IPS DF 19.7 (cell line): ENCODE measurements at places on chromosomes 13 and 19.

DNA sequence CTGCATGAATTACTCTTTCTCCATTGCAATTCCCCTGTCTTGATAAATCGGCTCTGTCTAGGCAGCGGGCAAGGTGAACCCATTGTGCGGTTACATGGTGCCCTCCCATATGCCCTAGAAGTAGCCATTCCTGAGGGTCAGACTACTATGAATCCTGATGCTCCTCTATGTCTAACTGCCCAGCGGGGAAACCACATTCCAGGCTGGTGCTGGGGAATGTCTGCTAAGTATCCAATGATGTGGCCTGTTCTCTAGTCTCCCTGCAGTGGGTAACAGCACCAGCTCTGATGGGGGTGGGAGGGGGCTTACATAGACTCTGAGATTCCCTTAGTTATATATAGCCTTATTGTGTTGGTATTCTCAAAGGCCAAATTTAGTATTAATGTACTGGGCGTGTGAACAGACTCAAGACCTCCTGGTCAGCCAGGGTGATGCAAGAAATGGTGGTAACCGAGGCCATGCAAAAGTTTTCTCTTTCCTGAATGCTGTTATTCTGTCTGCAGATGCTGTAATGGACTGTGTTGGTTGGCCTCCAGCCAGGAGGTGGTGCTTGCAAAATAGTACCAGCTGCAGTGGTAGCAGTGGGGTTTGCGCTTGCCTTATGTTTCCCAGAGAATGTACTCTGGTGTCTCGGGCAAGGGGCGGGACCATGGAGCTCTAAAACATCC is 564.8 kb upstream of the SLITRK1 start:
- peak; percentile 3 for DNase-seq

DNA sequence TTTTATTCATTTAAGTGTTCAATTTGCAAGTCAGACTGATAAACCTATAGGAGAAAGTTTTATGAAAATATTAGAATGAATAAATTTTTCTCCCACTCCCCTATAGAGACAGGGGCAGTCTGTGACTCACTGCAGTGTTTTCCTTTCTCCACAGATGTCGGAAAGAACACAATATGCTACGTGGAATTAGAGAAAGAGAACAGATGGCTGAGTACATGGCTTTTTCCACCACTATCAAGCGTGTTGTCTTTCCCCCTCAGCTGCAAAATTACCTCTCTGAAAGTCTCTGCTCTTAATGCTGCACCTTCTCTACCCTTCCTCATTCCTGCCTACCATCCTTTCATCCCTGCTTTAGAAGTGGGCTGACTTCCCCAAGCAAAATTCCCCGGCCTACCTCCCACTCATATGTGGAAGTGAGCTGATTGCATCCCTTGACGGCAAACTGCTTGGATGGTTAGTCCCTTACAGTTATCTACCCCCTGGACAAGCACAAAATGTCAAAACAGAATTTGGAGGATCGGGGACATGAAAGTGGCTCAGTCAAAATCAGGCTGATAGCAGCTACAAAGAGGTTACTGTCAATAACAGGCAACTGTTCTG is 30.0 kb downstream of the FLT1 start:
- no peak for DNase-seq

DNA sequence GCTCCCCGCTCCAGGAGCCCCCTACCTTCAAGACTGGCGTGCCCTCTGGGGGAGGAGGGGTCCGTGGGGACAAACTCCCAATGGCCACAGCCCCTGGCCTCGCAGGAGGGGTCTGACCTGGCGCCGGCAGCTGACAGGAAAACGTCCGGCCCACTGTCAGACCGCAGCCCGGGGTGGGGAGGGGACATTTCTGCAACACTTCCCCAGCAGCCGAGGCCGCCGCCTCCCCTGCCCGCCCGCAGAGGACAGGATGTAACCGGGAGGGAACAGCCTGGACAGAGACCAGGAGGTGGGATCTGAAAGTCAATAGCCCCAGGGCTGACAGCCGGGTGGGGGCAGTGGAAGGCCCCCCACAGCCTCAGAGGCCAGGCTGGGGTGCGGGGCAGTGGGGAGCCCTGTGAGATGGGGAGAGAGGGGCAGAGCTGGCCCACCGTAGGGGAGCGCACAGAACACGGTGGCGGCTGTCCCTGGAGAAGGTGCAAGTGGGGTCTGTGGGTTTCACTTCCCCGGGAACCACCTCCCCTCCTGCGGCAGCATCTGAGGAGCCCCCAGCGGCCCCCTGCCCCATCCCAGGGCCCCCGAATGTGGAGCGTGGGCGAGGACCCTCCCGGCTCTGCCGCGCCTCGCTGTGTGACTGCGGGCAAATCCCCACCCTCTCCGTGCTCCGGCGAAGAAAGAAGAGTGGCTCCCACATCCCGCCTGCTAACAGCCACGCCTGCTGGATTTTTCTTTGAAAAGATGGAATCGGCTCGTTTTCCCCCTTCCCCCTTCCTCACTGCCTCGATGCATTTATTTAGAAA is at the start of gene PEAK3:
PEAK3 (minus strand) TSS at position 114 of the 800 bp plus-strand sequence. CDS start 1,244 bp downstream, outside the sequence.
- DNase-seq, result no peak

- no peak for DNase-seq
Measured at GRCh38 chr13:63901630-63902029, 2486.0 kb upstream of the PCDH20 start.

GRCh38 chr19:13152974-13153568 is 2.9 kb downstream of the IER2 start:
- no peak for DNase-seq

- no peak for DNase-seq
Measured at GRCh38 chr13:26255115-26255514, 1.2 kb downstream of the CDK8 start.

GRCh38 chr13:111572956-111573761 is 252.7 kb downstream of the TEX29 start:
- DNase-seq, result no peak

DNA sequence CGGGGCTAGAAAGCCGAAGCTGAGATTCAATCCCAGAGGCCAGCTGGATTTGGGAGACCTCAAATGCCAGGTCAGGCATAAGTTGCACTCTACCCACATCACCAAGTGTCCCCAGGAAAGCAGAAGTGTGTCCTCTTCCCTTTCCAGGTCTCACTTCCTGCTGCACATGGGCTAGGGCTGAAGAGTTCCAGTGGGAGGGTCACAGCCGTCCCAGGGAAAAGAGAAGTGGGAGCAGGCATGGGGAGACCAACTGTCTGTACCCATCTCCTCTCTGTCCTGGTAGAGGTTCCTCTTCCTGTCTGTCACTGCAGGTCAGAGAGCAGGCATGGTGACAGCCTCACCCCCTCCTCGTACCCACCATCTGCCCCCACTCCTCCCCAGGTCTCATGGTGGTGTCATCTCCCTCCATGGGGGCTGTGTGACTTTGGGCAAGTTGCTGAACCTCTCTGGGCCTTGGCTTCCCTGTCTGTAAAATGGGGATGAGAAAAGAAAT is 14.8 kb downstream of the AXL start:
- DNase-seq, result no peak

- no peak for DNase-seq
Measured at GRCh38 chr19:10142701-10143375, 23.1 kb upstream of the EIF3G start.

GRCh38 chr19:12611361-12611699 is 610 bp downstream of the ZNF791 start:
- no peak for DNase-seq

DNA sequence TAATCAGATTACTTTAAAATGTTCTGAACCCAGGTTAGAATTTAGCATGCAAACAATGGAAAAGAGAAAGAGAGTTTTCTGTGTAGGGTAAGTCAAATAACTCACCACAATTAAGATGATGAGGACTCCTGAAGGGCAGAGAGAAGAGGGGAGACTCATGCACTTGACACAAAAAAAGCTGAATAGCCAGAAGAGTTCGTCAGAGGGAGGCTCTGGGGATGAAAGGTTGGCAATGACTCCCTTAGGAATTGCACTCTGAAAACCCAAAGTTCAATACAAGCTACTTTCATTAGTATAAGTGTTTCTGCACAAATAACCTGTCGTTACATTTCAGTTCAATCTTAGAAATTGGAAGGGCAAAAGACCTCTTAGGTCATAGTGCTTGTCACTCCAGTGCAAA is 434.4 kb upstream of the PCDH9 start:
- DNase-seq, result no peak

GRCh38 chr13:27289011-27289665 is 18.5 kb downstream of the RASL11A start:
- DNase-seq, result no peak

GRCh38 chr19:27815985-27816384 is 1397.0 kb downstream of the UQCRFS1 start:
- no peak for DNase-seq

- no peak for DNase-seq
Measured at GRCh38 chr13:47134939-47135489, 238.2 kb upstream of the HTR2A start.

- DNase-seq, result no peak
Measured at GRCh38 chr19:966485-967088, 17.6 kb upstream of the WDR18 start.

GRCh38 chr13:28533441-28534166 is 38.7 kb upstream of the FLT1 start:
- DNase-seq, result no peak

DNA sequence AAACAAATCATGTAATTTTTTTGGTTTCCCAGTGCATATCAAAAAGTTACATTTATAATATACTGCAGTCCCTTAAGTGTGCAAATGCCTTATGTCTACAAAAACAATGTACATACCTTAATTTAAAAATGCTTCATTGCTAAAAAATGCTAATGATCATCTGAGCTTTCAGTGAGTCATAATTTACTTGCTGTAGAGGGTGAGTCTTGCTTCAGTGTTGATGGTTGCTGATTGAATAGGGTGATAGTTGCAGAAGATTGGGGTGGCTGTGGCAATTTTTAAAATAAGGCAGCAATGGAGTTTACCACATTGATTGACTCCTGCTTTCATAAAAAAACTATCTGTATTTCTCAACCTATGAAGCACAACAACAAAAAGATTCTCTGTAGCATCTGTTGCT is 613.9 kb downstream of the TBC1D4 start:
- DNase-seq, result no peak

GRCh38 chr19:5997371-5997770 is 19.4 kb upstream of the RANBP3 start:
- no peak for DNase-seq

GRCh38 chr19:43798546-43799409 is 3.5 kb downstream of the LYPD5 start:
- DNase-seq, result no peak

DNA sequence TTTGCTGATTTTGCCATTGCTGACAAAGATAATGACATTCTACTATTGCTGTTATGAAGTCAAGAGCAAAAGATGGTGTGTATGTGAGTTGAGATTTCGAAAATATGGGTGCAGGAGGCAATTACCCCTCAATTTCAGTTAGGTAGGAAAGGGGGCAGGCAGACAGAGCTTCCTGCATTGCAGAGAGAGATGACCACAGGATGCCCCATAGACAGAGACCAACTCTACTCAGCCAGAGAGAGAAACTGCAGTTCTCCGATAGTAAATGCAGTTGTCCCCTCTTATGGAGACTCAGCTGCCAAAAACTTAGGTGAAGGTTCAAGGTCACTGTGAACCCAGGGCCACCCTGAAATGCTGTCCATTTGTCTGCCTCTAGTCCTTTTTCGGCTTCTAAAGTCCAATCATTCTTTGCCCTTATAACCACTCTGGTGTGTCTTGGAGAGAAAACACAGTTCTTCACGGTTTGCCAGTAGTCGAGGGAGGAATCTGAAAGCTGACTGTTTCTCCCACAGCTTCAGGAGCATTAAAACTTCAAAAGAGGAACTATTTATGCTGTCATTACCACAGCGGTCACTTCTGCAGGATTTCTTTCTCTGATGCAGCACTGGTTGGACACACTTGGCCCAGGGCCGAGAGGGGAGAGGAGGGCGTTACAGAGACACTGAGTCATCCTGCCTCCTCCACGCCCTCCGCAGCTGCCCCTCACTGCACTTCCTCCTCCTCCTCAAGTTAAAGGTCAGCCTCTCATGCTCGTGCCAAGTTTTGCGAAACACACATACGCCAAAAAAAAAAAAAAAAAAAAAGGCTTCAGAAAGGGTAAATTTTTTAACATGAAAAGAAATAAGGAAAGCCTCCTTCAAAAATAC is 264.3 kb downstream of the FOXO1 start:
- no peak for DNase-seq

- DNase-seq, result no peak
Measured at GRCh38 chr19:30784850-30785457, 412.8 kb downstream of the ZNF536 start.

GRCh38 chr13:32537580-32538142 is 934 bp downstream of the N4BP2L2 start:
- no peak for DNase-seq

GRCh38 chr19:48424694-48425219 is 21.0 kb upstream of the GRWD1 start:
- no peak for DNase-seq

- no peak for DNase-seq
Measured at GRCh38 chr13:46173656-46174055, 8.3 kb downstream of the LCP1 start.

DNA sequence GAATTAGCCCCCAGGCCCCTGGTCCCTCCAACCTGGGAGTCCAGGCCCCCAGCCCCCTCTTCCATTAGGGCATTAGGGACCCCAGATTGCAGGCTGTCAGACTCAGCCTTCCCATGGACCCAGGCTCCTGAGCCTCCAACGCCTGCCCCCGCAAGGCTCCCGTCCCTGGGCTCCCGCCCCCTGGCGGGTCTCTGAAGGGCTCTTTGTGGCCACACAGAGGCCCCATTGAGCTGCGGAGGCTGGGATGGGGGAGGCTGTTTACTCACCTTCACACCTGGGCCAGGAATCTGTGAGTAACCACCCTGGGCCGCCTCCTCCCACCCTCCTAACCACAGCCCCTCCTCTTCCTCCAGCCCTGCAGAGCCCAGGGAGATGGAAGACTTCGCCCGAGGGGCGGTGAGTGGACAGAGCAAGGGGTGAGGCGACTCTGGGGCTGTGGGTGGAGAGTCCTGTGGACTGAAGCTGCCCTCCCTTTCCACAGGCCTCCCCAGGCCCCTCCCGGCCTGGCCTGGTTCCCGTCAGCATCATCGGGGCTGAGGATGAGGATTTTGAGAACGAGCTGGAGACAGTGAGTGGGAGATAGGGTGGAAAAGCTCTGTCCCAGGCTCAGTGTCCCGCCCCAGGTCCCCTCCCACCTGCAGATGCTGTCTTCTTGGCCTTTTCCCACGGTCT is 4.9 kb downstream of the ARHGEF1 start:
- DNase-seq, result peak; percentile 61

DNA sequence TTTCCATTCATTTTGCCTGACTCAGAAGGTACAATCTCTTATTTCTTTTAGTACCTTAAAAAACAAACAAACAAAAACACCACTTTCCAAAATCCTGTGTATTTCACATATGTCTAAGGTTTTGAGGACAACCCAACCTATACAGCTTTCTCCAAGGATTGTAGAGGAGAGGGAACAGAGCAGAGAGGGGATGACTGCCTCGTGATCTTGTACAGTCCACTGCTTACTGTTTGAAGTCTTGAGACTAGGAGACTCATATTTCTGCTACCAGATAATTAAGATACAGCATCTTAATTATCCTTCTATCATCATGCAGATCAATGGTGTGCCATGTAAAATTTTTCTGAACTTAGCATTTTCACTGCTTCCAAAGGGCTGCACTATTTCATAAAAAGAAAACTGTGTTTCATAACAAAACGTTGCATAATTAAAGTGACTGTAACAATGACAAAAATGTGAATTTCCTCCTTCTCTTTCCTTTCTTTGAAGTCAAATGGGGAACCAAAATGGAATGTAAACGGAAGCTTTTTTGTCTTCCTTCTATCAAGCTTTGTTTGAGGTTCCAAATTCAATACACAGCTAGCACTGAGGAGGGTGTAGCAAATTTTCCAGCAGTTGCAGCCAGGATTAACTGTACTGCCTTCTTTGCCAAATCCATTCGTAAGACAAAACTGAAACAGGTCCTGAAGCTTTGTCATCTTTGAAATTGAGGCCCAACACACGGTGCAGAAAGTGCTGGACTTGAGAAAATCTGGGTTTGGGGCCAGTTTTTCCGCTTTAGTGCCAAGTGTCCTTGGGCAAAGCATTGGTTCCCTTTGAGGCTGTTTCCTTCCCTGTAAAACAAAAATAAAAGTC is 34.9 kb upstream of the RCBTB2 start:
- DNase-seq, result no peak
